Kidney epithelial cell (primary cell): ENCODE measurements at places on chromosomes 13 and 19. TPM values are rescaled to one million over a fixed set of nuclear protein-coding genes. Genes with fewer than 3 reads are reported as not detected.

Gene ZNF730
- total RNA-seq, result 1.8 and 3.6 TPM in 2 replicates

Gene SULT2B1
- total RNA-seq, result 0.48 and 0.50 TPM in 2 replicates

Gene FTL
- total RNA-seq, result 2,415 and 2,688 TPM in 2 replicates

Gene PMIS2
- not detected in 2 replicates for total RNA-seq

Gene IZUMO4
- total RNA-seq, result 1.6 and 3.8 TPM in 2 replicates

Gene VSTM2B
- not detected in 2 replicates for total RNA-seq

Gene DOCK9
- total RNA-seq, result 226 and 230 TPM in 2 replicates

Gene UGGT2
- total RNA-seq, result 30.3 and 39.6 TPM in 2 replicates

Gene ZNF420
- 5.8 and 9.1 TPM in 2 replicates for total RNA-seq

Gene BEST2
- not detected in 2 replicates for total RNA-seq

Gene TMEM86B
- 2.3 and 7.5 TPM in 2 replicates for total RNA-seq

Gene RNASEH2B
- total RNA-seq, result 23.9 and 26.7 TPM in 2 replicates

Gene COL4A1
- total RNA-seq, result 1,018 and 1,045 TPM in 2 replicates

Gene ZNF626
- total RNA-seq, result 15.5 and 18.9 TPM in 2 replicates

Gene PCDH20
- total RNA-seq, result 0.75 and 1.6 TPM in 2 replicates

Gene NANOS3
- 0.68 TPM in 1 of 2 replicates, not detected in the other for total RNA-seq

Gene ZNF320
- 16.9 and 24.2 TPM in 2 replicates for total RNA-seq

Gene LSM14A
- 105 and 106 TPM in 2 replicates for total RNA-seq

Gene GPR4
- 0.07 TPM in 1 of 2 replicates, not detected in the other for total RNA-seq

Gene TMEM190
- not detected in 2 replicates for total RNA-seq

Gene ZNF772
- total RNA-seq, result 9.2 and 10.0 TPM in 2 replicates

Gene NCR1
- total RNA-seq, result not detected in 2 replicates

Gene VAV1
- total RNA-seq, result 0.27 and 0.50 TPM in 2 replicates

Gene C3
- total RNA-seq, result 58.5 and 61.8 TPM in 2 replicates

Gene CYP4F22
- total RNA-seq, result not detected in 2 replicates

Gene ZNF723
- total RNA-seq, result not detected in 2 replicates

Gene CARM1
- 36.2 and 46.7 TPM in 2 replicates for total RNA-seq

Gene PRR19
- total RNA-seq, result 0.55 and 0.92 TPM in 2 replicates

Gene LYL1
- 3.3 and 5.3 TPM in 2 replicates for total RNA-seq

Gene ZNF534
- not detected in 2 replicates for total RNA-seq

Gene SETDB2
- total RNA-seq, result 4.1 and 5.3 TPM in 2 replicates

Gene FUT2
- 1.8 and 1.9 TPM in 2 replicates for total RNA-seq

Gene CEACAM7
- not detected in 2 replicates for total RNA-seq

Gene CAPN12
- 0.68 and 1.3 TPM in 2 replicates for total RNA-seq

Gene MARCHF2
- 75.0 and 95.9 TPM in 2 replicates for total RNA-seq

Gene NCCRP1
- 6.0 and 6.8 TPM in 2 replicates for total RNA-seq

Gene SLC1A6
- total RNA-seq, result not detected in 2 replicates

Gene SSC5D
- 0.21 and 0.33 TPM in 2 replicates for total RNA-seq
